Hematopoietic multipotent progenitor cell (in vitro differentiated cells): ENCODE measurements at places on chromosomes 3 and 15. TPM values are rescaled to one million over a fixed set of nuclear protein-coding genes. Genes with fewer than 3 reads are reported as not detected.

- no peak for DNase-seq
Measured at GRCh38 chr3:66224220-66224619, 3.4 kb downstream of the SLC25A26 start.

GRCh38 chr3:157125101-157125500, 34.8 kb downstream of the CCNL1 start:
- DNase-seq, result no peak

GRCh38 chr3:13022348-13023234, 50.6 kb downstream of the IQSEC1 start:
- DNase-seq, result no peak

GRCh38 chr3:11077466-11077865, 76.8 kb upstream of the HRH1 start:
- DNase-seq, result peak; percentile 25

- no peak for DNase-seq
Measured at GRCh38 chr15:41804916-41805666, 22.8 kb upstream of the JMJD7 start.

DNA sequence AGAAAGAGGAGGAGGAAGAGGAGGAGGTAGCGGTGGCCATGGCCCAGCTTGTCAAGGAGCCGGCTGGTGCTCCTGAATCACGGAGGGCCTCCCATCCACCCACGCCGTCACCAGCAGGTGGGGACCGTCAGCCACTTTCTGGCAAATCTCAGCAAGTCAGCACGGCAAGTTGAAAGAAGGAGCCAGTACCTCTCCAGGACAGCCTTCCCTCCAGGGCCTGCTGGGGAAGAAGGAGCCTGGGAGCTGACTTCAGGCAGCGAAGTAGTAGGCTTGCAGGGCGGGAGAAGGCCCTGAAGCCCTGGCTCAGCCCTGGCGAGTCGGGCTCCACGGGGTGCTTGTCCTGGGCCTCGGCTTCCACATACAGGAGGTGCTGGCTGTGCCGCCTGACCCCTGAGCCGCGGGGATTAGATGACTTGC, 99.2 kb upstream of the TRPM1 start:
- no peak for DNase-seq

- DNase-seq, result no peak
Measured at GRCh38 chr3:12974819-12975218, 98.4 kb downstream of the IQSEC1 start.

DNA sequence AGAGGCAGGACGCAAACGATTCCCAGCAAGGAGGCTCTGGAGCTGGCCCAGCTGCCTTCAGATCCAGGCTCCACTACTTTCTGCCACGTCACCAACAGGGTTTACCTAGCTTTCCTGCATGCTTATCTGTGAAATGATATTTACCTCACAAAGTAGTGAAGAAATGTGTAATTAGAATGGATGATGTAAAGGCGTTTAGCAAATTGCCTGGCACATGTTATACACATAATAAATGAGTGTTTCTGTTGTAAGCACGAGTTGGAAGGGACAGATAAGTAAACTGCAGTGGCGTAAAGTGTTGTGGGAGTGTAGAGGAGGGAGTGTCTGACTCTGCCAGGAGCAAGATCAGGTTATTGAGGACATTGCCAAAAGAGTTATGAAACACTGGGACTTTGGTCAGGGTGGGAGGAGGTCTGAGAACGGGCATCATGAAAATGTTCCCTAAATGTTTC, 3.5 kb upstream of the CHAC1 start:
- DNase-seq, result no peak

GRCh38 chr3:144921710-144922109, 950.1 kb downstream of the DIPK2A start:
- no peak for DNase-seq

- no peak for DNase-seq
Measured at GRCh38 chr15:31266712-31267111, 59.9 kb upstream of the KLF13 start.

DNA sequence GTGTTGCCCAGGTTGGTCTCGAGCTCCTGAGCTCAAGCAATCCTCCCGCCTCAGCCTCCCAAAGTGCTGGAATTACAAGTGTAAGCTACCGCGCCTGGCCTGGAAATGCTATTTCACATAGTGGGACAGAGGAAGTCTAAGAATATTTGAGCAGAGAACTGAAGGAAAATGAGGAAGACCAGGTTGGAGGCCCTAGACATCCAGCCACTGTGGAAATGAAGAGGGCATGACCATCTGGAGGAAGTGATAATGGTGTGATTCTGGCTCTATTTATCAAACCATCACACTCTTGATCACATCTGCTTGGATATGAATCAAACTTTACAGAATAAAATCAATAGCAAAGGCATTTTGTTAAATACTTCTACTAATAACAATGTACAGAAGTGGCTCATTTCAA, 65.9 kb upstream of the ARHGEF3 start:
- DNase-seq, result no peak

GRCh38 chr15:84714821-84715220, 1.1 kb downstream of the SEC11A start:
- no peak for DNase-seq

DNA sequence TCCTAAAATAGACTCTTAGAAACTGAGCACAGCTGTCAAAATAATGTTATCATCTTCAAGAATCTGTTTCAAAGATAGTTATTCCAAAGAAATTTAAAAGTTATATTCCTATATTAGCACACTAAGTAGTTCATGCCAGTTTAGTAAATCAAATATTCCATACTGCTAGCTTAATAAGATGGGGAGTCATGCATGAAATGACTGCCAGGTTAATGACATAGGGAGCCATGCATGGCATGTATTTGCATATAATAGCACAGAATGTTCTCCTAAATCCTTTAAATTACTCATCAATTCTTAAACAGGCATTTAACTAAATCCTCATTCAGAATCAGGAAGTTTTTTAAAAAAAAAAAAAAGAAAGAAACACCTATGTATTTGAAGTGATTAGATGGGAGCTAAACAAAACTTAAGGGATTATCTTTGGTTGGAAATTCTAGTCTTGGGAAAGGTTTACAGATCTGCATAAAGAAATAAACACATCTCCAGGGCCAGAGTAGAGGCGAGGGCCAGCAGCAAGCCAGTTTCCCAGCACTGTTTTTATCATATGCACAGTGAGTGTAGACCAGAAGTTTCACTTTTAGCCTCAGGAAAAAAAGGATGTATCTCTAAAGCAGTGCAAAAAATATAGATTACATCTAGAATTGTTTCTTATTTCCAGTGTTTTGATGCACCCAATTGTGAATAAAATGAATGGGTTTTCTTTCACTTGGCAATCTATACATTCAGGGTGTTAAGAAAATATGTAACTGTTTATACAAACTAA, 366.4 kb upstream of the AGTR1 start:
- no peak for DNase-seq

- DNase-seq, result no peak
Measured at GRCh38 chr3:138348754-138349739, 668 bp downstream of the MRAS start.

DNA sequence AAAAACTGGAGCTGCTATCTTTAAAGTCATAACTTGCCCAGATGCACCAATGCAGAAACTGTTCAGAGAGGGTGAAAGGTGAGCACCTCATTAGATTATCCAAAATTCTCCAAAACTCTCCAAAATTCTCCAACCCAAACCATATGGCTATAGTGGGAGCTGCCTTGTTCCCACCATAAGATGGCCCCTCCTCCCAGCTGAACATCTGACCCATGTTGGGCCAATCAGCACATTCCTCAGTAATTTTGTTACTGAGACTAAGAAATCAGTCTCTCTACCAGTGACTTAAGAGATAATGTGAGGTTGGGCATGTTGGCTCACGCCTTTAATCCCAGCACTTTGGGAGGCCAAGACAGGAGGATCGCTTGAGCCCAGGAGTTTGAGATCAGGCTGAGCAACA, 32.8 kb downstream of the DPH3 start:
- no peak for DNase-seq

- DNase-seq, result no peak
Measured at GRCh38 chr3:122416966-122417365, 1.1 kb upstream of the WDR5B start.

DNA sequence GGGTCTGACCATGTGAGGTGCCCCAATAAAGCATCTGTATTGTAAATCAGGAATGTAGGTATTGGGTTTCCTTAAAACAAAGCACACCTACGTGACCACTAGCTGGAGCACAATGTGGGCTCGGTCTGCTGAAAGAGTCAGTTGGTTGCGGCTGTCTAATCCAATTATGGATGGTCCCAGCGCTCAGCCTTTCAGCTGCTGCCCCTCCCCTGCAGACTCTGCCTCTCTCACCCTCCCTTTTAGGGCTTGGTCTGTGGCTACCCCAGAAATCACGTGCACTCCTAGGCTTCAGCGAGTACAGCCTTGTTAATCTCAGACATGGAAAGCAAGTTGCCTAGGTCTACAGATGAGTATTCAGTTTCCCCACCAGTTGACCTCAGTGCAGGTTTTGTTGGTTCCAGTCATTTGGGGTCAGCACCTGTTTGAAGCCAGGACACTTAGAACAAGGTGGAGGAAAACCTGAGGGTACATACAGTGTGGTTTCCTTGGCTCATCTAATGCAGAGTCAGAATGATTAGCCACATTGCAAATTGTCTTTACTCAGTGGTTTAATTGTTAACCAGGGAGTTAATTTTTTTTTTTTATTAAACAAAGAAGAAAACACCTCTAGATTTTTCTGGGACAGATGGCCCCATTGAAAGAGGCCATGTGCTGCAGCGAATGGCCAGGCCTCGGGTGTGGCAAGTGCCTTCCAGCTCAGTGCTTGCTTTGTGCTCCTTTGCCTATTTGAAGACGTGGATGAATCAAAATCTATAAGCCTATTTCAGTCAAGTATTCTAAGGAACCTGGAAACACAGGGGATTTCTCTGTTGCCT, 137.7 kb downstream of the IGF1R start:
- no peak for DNase-seq

DNA sequence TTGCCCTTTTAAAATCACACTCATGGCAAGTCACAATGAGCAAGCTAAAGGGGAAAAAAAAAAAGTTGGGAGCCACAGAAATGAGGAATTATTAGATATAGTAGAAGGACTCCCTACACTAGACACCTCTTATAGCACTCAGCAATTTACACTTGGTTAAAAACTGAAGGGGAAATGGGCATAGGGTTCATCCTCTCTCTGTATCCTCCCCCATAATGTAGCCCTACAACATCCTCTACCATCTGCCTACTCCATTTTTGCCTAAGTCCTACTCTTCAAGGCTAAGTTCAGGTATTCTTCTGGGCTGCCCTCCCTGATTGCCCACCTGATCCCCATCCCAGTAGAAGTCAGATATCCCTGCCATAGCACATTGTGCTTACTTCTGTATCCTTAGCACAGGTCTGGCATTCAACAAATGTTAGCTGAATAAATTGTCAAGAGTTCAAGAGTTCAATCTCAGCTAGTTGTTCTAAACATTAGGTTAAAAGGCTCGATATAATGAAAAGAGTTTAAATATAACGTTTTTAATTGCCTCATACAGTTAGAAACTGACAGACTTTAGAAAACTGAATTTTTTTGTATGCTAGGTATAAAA, 14.5 kb downstream of the SETD2 start:
- no peak for DNase-seq

GRCh38 chr15:25230442-25230841, 208.4 kb downstream of the UBE3A start:
- DNase-seq, result no peak

DNA sequence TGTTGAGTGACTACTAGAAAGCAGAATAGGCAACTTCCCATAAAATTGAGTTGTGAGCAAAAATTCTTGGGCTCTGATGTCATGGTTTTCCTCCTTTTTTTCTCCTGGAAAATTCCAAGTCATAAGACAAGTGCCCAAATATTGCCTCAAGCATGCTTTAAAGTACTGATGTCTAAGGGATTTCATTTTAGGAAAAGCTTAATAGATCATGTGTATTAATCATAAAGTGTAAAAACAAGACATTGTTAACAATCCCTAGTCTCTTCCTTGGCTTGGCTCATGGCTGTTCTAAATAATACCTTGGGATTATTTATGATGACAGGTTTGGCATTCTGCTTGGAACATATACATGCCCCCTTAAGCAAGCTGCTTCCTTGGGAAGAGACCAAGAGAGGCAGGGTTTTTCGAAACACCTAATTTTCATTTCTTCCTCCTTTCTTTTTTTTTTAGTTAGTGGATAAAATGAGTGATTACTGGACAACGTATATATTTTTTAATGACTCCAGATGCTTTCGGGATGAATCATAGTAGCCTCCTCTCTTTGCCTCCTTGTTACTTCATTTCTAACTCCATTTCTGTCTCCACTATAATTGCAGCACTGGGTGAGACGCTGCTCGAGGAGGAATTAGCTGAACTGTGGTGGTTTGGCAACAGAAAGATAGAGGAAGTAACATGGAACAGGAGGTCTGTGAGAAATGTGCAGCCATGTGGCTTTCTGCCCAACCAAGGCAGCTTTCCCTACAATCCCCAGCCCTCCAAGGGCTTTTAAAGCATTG, 104.9 kb downstream of the TPRG1 start:
- DNase-seq, result peak; percentile 79

DNA sequence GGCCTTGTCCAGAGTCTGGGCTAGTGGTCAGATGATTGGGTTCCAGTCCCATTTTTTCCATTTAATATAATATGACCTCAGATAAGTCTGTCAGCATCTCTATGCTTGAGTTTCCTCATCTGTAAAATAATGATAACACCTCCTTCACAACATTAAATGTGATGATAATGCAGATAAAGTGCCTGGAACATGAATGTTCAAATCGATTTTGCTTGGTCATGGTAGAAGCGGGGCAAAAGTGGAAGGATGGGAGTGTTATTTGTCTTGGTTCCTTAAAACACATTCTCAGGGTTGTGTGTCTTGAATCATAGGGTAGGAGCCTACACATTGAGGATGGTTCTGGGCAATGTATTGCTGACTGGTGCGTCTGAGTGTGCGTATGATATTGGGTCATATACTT, 16.9 kb downstream of the ARIH2 start:
- no peak for DNase-seq

- peak; percentile 55 for DNase-seq
Measured at GRCh38 chr3:153165261-153165681, 3.2 kb downstream of the RAP2B start.

- no peak for DNase-seq
Measured at GRCh38 chr3:122825460-122825859, 30.6 kb downstream of the SLC49A4 start.

The CKMT1B gene
- total RNA-seq, result not detected

The MIX23 gene
- total RNA-seq, result 2.7 TPM

The CCDC54 gene
- not detected for total RNA-seq

The ISLR2 gene
- total RNA-seq, result not detected

The CLRN1 gene
- total RNA-seq, result not detected

The GOLGA8J gene
- under 0.01 TPM for total RNA-seq

The ADCY5 gene
- under 0.01 TPM for total RNA-seq

The CASR gene
- total RNA-seq, result under 0.01 TPM
